ENCODE measurements at places on chromosomes 12 and 14. TPM values are rescaled to one million over a fixed set of nuclear protein-coding genes. Genes with fewer than 3 reads are reported as not detected.

- no peak for DNase-seq
Observed at GRCh38 chr14:69398818-69399210, 322 bp downstream of the SLC39A9 start.

DNA sequence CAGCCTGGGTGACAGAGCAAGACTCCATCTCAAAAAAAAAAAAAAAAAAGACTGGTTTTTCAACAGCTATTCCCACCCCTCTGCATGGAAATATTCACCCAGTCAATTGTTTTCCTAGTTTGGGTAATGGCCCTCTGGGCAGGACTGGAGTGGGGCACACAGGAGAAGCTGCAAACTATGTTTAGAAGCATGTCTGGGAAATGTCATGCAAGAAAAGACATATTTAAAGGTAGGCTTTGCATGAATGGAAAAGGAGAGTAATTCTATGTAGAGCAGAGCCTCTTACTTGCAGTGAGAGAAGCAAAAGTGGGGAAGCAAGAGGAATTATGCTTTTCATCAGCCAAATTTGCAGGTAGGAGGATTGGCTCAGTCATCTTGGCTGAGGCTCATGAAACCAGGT lies 276.5 kb upstream of the PLEKHG7 start:
- no peak for DNase-seq

NRL gene
- total RNA-seq: 2.3 TPM

DNA sequence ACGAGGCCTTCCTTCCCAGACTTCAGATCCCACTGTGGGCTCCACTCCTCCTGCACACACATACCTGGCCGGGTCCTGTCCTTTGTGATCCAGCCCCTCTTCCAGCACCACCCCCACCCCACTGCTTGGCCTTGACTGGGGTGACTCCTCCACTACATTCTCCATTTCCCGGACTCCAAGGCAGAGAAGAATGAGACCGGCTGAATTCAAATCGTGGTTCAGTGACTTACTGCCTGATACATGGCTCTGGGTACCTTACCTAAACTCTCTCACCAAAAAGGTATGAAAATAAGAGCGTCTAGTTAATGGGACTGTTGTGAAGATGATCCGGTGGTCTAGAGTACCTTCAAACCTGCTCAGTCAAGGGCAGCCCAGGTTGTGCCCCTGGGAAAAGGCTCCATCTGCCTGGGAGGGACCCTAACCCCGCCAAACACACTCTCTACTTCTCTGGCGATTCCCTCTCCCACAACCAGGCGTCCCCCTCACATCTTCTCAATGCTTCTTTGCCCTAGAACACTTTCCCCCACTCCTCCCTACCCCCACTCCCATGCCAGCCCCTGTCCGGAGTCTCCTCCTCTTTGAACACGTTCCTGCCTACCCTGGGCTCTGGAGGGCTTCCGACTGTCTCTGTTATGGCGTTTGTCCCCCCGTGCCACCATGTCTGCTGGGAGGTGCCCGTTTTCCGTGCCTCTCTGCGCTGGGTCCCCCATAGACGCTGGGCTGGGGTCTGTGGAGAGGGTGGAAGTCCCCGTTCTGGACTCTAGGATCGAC lies 1.5 kb upstream of the ZBTB42 start:
- no peak for DNase-seq

GRCh38 chr12:103673891-103674375 lies 86.9 kb downstream of the STAB2 start:
- no peak for DNase-seq

DNA sequence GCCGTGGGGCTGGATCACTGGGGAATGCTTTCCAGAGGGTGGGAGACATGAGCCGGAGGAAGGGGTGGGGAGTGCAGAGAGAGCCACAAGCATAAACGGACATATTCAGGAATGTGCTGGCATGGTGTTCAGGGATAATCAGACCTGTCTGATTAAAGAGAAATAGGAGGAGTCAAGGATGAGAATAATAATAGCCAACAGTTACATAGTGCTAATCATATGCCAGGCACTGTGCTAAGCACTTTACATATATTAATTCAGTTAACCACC lies 43.7 kb downstream of the LTBP2 start:
- no peak for DNase-seq

CCDC198 gene
- 81.3 TPM for total RNA-seq

GRCh38 chr12:32501835-32502333 lies 102.5 kb downstream of the FGD4 start:
- DNase-seq: peak; percentile 72

DNA sequence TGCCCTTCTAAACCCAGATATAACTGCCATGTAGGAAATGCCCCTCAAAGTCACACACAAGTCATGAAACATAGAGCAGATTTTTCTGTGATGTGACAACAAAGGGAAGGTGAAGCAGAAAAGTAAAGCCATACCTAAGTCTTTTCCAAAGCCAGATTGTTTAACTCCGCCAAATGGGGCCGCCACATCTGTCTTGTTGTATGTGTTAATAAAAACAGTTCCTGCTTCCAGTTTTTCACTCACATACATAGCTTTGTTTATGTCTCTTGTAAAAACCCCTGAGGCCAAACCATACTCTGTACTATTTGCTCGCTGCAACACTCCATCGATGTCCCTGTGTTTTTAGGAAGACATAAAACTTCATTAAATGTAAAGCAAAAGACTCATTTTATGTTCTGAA lies 40.3 kb downstream of the NOPCHAP1 start:
- no peak for DNase-seq

- peak; percentile 34 for DNase-seq
Observed at GRCh38 chr14:57725399-57726077, 140.4 kb downstream of the SLC35F4 start.

DNA sequence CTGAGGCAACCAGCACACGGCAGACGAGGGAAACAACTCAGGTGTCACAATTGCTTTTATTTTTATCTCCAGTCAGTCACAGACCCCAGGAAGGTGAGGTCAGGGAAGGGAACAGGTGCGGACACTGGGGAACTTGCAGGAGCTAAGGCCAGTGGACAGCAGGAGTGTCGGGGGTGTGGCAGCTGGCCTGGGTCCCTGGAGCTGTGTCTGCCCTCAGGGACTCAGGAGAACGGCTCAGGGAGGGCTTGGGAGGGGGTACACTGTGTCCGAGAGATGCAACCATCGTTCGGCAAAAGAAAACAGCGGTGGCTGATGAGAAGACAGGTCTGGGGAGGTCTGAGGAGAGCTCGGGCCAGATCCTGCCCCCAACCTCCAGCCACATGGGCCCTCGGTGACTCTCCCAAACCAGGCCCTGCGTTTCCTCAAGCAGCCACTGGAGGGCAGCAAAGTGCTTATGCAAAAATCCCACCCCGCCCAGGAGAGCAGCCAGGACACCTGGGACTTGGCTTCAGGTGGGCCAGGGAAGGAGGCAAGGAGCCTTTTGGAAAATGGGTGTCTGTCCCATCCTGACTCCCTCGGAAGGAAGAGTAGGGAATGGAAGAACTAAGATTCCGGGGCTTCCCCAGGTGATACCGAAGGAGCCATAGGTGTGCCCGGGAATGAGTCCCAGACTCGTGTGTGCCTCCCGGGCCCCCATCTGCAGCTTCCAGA lies 24.1 kb upstream of the BCDIN3D start:
- peak; percentile 77 for DNase-seq

DNA sequence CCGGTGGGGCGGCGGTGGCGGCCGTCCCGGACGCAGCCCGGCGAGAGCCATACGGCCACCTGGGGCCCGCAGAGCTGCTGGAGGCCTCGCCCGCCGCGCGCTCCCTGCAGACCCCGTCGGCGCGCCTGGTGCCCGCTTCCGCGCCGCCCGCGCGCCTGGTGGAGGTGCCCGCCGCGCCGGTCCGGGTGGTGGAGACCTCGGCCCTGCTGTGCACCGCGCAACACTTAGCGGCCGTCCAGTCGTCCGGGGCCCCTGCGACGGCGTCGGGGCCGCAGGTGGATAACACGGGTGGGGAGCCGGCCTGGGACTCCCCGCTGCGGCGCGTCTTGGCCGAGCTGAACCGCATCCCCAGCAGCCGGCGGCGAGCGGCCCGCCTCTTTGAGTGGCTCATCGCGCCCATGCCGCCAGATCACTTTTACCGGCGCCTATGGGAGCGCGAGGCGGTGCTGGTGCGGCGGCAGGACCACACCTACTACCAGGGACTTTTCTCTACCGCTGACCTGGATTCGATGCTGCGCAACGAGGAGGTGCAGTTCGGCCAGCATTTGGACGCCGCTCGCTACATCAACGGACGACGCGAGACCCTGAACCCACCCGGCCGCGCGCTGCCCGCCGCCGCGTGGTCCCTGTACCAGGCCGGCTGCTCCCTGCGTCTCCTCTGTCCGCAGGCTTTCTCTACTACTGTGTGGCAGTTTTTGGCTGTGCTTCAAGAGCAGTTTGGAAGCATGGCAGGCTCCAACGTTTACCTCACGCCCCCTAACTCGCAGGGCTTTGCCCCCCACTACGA lies 716 bp downstream of the RIOX1 start:
- peak; percentile 57 for DNase-seq

DNA sequence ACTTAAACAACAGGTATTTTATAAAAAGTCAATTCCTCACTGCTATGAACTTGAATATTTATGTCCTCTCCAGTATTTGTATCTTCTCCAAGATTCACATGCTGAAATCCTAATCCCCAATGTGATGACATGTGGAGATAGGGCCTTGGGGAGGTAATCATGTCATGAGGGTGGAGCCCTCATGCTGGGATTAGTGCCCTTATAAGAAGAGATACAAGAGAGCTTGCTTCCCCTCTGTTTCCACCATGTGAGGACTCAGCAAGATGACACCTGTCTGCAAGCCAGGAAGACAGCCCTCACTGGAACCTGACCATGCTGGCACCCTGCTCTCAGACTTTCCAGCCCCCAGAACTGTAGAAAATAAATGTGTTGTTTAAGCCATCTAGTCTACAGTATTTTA lies 36.2 kb downstream of the OSBPL8 start:
- DNase-seq: no peak

DNA sequence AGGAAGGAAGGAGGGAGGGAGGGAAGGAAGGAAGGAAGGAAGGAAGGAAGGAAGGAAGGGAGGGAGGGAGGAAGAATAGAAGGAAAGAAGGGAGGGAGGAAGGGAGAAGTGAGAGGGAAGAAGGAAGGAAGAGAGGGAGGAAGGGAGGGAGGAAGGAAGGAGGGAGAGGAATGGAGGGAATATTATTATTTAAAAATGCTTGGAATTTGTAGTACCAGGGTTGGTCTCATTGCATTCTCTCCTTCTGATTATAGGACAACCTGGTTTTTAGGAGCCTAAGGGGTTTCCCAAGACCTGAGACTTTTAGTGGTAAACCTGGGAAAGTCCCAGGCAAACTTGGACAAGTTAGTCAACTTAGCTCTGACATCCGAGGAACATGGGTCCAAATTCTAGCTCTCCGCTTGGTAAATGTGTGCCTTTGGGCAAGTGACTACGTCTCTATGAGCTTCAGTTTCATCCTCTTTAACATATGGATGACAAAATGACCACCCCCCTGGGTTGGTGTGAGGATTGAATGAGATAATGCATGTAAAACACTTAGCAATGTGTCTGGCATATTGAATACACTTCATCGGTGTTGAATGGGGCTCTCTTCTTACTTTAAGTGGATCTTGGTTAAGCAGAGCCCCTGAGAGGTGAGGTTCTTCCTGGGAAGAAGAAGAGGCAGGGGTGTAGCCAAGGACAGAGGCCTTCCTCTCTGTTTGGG lies 690.7 kb upstream of the TBX3 start:
- DNase-seq: no peak

TCTN2 gene
- 9.0 TPM for total RNA-seq

- DNase-seq: peak; percentile 64
Observed at GRCh38 chr14:99378782-99379214, 101.9 kb downstream of the SETD3 start.

- DNase-seq: no peak
Observed at GRCh38 chr12:15488481-15488880, 166.2 kb downstream of the PTPRO start.

NRXN3 gene
- not detected for total RNA-seq

CELA1 gene
- total RNA-seq: not detected

DNA sequence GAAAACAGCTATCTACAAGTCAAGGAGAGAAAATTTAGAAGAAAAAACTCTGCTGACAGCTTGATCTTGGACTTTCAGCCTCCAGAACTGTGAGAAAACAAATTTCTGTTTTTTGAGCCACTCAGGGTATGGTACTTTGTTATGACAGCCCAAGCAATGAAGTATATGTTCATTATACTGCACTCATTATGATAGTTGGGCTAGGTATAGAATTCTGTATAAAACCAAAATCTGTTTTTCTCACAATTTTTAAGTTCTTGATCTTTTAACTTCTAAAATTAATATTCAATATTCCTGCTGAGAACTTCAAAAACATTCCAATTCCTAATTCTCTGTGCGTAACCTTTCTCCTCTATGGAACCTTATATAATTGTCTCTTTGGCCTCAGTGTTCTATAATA lies 200.8 kb downstream of the SLC5A8 start:
- no peak for DNase-seq

DNA sequence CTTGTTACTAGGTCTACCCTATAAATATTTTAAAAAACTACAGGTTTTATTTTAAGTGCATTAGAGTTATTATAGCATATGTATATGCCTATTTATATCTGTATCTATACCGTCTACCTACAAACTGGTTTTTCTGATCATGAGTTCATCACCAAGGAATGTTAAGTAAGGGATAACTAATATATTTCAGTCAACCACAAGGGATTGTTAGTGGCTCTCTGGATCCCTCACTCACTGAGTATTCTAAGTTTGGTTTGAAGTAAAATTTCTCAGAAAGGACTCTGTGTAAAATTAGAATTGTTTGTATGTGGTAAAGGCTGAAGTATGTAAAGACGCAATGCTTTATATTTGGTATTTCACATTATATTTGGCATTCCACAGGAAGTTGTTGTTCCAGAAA lies 4.8 kb downstream of the EPYC start:
- no peak for DNase-seq

- no peak for DNase-seq
Observed at GRCh38 chr14:51185180-51185579, 54.9 kb upstream of the TMX1 start.

GRCh38 chr12:117403586-117404139 lies 42.2 kb upstream of the NOS1 start:
- DNase-seq: no peak

DNA sequence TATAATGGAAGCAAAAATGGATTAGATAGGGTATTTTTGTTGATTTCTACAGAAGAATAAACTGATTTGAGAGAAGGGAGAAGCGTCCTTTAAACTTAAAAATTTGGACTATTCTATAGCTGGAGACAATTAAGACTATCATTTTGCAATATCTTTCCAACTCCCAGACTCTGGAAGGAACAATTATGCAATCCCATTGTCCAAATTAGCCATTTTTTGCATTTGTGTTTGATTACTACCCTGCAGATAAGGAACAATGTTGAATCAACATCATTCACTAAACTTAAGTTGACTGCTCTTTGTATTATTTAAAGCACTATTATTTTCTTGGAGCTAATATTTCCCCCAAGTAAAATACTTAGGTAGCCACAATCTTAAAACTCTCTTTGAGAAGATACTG lies 34.8 kb upstream of the SELPLG start:
- no peak for DNase-seq

RIMBP2 gene
- 6.1 TPM for total RNA-seq

- no peak for DNase-seq
Observed at GRCh38 chr14:66111891-66112290, 374.3 kb upstream of the CCDC196 start.

GRCh38 chr14:44791730-44792129 lies 170.0 kb downstream of the KLHL28 start:
- DNase-seq: no peak

- peak; percentile 25 for DNase-seq
Observed at GRCh38 chr12:54701940-54702592, 53.9 kb upstream of the DCD start.

- DNase-seq: no peak
Observed at GRCh38 chr12:95506707-95507523, 33.0 kb downstream of the METAP2 start.

- DNase-seq: no peak
Observed at GRCh38 chr12:103085541-103085940, 128.1 kb downstream of the ASCL1 start.

PLEK2 gene
- 34.8 TPM for total RNA-seq

JDP2 gene
- total RNA-seq: 18.8 TPM

GRCh38 chr12:8087666-8088065 lies 5.6 kb downstream of the NECAP1 start:
- no peak for DNase-seq
